ENCODE measurements at places on chromosomes 13 and 19. TPM values are rescaled to one million over a fixed set of nuclear protein-coding genes. Genes with fewer than 3 reads are reported as not detected.

CCDC194 gene
- total RNA-seq, result not detected

PRR22 gene
- total RNA-seq, result 1.4 TPM

MBD3L2 gene
- total RNA-seq, result not detected

RYR1 gene
- total RNA-seq, result 0.89 TPM

TMEM205 gene
- total RNA-seq, result 45.4 TPM

PNKP gene
- 53.7 TPM for total RNA-seq

MISP3 gene
- 32.7 TPM for total RNA-seq

PRODH2 gene
- not detected for total RNA-seq

GPALPP1 gene
- total RNA-seq, result 15.8 TPM

C19orf47 gene
- 14.9 TPM for total RNA-seq

RNF17 gene
- not detected for total RNA-seq

NCR1 gene
- total RNA-seq, result not detected

KLF16 gene
- total RNA-seq, result 31.1 TPM

ADGRE3 gene
- total RNA-seq, result 1.2 TPM

ITGBL1 gene
- 0.25 TPM for total RNA-seq

BEST2 gene
- total RNA-seq, result 22.6 TPM

LILRB2 gene
- 5.3 TPM for total RNA-seq

FCGBP gene
- 2,896 TPM for total RNA-seq

LYL1 gene
- 3.6 TPM for total RNA-seq

Measured in colonic mucosa (tissue), 4 donors.